ENCODE measurements at places on chromosomes 16 and 17.

GRCh38 chr17:65711671-65712276, 150.3 kb upstream of the AXIN2 start:
- DNase-seq: no peak

GRCh38 chr16:82059161-82059982, 24.3 kb downstream of the HSD17B2 start:
- DNase-seq: no peak

DNA sequence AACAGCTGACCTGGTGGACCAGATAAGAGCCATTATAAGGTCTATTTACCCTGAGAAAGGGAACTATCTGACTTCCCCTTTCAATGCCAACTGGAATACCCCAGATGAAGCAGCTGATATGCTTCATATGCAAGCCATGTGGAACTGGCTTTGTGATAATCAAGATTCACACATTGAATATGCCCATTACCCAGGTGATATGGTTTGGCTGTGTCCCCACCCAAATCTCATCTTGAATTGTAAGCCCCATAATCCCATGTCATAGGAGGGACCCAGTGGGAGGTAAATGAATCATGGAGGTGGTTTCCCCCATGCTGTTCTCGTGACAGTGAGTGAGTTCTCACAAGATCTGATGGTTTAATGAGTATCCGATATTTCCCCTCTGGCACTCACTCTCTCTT, 42.1 kb downstream of the IKZF3 start:
- DNase-seq: no peak

DNA sequence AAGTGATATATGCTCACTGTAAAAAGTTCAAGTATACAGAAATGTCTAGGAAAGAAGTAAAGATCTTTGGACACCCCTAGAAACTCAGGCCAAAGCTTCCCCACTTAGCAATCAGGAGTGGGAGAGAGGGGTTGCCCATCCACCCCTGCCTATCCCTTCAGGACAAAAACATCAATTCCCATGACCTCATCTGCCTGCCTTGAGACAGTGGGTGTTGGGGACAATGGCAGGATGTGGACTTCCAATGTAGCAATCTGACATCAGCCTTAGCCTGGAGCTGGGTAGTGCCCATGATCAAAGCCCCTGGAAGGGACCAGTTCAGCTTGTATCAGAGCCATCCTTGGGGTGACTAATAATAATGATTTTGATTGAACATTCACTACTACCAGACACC, 18.1 kb downstream of the ITPRIPL2 start:
- DNase-seq: no peak

Data from nephron progenitor cell (in vitro differentiated cells).